ENCODE measurements at places on chromosomes 16 and 17.
A peak's percentile ranks its signal among the peaks of the same experiment; 100 is the strongest.

DNA sequence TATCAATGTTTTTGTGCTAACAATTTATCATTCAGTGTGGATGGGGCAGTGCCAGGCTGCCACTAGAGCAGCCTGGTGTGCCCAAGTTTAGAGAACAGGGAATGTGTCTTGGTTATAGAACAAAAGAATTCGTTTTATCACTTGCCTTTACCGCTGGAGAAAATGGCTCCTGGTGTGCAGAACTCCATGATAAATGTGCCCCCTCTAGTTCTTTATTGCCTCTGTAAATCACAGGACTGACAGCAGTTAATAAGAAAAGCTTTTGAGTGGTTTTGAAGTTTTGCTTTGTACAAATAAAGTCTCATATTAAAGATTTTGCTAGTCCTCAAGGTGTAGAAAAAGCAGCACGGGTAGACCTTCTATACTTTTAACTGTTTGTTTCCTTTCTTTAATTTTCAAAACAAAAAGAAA lies 28.2 kb upstream of the PSMD7 start:
- DNase-seq = peak; percentile 5

- DNase-seq = no peak
These were observed 218.5 kb upstream of the GSE1 start for GRCh38 chr16:85394456-85395206.

DNA sequence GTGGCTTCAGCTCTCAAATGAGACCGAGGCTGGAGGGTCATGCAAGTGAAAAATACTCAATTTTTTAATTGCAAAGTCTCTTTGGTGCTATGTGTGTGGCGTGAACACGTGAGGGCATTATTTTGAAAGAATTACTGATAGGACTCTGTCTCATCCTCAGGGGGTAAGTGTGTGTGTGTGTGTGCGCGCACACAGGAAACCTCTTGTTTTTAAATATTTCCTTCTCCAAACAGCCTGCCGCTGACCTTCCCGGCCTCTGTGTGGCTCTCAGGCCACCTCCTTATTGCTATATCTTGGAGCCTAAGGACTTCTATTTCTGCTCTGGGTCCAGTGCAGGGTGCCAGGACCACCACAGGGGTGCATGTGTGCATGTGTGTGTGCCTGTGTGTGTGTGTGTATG lies 99.7 kb downstream of the CMIP start:
- no peak for DNase-seq

DNA sequence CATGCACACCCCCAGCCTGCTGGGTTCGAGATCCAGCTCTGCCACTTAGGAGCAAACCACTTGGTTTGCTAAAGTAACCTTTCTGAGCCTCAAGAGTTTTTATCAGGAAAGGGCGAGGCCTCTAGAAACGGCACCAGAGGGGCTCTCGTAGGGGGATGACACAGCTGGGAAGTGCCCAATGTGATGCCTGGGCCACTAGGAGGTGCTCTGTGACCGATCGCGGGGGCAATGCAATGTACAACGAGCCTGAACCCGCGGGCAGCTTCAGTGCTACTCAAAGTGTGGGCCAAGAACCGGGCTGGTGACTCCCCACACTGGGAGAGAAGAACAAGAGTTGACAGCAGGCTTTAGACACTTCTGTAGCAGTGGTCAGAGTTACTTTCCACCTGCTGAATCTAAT lies 9.4 kb downstream of the C16orf89 start:
- peak; percentile 26 for DNase-seq

GRCh38 chr16:50496990-50497389 lies 51.2 kb upstream of the NKD1 start:
- DNase-seq = no peak

DNA sequence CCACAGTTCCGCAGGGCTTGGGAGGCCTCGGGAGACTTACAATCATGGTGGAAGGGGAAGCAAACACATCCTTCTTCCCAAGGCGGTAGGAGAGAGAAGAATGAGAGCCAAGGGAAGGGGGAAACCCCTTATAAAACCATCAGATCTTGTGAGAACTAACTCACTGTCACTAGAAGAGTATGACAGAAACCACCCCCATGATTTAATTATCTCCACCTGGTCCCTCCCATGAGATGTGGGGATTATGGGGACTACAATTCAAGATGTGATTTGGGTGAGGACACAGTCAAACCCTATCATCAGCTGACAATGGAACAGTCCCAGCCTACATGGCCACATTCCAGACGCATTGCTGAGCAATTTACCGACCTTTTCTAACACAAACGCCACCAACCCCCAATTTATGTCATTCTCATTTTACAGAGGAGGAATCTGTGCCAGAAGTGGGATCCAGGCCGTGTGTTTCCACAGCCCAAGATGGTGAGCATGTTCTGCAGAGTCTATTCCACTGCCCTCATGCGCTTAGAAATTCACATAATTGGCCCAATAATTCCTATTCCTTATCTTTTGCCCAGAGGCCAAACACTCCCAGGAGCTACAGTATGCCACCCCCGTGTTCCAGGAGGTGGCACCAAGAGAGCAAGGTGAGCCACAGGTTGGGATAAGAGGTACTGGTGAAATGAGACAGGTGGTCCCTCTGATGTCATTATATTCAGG lies 17.3 kb downstream of the MILR1 start:
- DNase-seq = no peak

DNA sequence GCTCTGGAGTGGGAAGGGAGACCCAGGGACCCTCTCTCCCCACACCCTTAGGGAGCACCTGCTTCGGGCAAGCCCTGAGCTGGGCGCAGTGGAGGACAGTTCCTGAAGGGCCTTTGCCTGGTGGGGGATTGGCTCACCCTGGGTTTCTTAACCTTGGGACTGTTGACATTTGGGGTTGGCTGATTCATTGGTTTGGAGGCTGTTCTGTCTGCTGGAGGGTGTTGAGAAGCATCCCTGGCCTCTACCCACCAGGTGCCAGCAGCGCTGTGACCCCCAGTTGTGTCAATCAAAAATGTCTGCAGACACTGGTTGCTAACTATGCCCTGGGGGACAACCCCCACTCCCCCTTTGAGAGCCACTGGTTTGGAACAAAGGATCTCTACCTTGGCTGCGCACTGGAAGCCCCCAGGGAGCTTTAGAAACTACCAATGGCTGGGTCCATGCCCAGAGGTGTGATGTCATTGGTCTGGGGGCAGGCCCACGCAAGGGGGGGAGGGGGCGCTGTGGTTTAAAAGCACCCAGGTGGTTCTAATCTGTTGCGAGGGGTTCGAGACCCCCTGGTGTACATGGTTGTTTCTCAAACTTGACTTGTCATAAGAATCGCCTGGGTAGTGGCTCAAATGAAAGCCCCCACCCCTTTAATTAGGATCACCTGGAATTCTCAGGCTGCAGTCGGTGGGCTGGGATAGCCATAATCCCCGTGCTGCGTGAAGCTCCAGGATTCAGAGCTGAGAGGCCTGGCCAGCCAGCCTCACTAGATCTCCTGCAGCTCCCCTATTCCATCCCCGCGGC lies 151.9 kb upstream of the GSE1 start:
- no peak for DNase-seq

- peak; percentile 42 for DNase-seq
These were observed 1.1 kb downstream of the CD79B start for GRCh38 chr17:63930951-63931575.

GRCh38 chr17:14211801-14212200 lies 24.9 kb downstream of the CDRT15 start:
- peak; percentile 38 for DNase-seq

DNA sequence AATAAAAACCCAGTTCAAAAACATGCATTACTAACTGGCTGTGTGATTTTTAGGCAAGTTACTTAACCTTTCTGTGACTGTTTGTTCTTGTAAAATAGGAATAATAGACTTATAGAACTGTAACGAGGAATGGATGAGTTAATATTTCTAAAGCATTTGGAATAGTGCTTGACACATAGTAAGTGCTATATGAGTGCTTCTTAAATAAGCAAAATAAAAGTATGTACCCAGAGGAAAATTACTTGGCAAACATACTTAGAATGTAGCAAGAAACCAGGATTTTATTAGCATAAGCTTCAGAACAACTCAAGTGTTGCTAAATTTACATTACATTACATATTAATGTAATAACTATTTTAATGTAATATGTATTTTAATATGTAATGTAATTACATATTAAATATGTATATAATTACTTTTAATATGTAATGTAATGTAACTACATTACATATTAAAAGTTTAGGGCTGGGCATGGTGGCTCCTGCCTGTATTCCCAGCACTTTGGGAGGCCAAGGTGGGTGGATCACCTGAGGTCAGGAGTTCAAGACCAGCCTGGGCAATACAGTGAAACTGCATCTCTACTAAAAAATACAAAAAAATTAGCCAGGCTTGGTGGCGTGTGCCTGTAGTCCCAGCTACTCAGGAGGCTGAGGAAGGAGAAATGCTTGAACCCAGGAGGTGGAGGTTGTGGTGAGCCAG lies 14.2 kb downstream of the NFAT5 start:
- no peak for DNase-seq

DNA sequence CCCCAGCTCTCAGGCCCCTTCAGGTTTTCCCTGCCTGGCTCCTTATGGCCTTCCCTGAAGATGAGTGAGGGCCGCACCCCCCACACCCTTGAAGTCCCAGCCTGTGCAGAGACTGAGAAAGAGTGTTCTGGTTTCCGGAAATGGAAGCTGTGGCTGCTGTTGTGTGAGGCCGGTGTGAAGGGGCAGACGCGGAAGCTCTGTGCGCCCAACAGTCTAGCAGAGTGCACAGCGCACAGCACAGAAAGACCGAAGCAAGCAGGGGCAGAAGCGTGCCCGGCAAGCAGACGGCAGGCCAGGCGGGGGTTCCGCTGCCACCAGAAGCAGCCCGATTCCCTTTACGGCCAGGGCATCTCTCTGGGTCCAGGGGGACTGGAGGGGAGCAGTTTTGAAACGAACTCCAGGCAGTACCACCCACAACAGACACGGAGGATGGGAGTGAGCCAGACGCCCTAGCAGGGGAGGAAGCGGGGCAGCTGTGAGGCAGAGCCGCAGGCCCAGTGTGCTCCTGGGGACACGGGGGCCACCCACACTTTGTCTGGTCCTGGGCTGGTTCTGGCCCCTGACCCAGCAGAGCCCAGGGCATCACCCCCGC lies 16.7 kb downstream of the TPSG1 start:
- DNase-seq = no peak

DNA sequence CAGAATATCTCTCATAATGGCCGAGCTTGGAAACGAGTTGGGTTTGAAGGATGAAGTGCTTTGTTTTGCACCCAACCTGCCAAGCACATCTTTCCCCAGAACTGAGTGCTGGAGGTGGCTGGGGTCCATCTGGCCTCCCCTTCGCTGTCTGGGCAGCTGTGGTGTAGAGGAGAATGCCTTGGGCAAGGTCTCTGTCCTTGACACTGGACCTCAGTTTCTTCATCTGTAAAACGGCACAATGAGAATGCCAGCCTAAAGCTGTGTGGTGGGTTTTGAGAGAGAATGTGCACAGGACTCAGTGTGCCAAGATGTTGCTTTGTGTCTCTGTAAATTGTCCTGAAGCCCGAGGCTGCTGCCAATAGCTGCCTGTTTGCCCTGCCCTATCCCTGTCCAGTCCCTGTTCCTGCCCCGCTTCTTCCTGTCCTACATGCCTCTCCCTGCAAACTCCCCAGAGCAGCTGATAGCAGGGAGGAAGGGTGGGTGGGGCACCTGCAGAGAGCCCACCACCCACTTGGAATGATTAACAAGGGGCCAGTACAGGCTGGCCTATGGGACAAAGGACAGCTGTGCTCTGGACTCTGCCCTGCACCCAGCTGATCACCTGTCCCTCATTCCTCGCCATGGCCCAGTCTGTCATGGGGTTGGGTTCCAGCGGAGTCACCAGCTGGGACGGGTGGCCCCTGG lies 15.3 kb downstream of the LASP1 start:
- peak; percentile 91 for DNase-seq

DNA sequence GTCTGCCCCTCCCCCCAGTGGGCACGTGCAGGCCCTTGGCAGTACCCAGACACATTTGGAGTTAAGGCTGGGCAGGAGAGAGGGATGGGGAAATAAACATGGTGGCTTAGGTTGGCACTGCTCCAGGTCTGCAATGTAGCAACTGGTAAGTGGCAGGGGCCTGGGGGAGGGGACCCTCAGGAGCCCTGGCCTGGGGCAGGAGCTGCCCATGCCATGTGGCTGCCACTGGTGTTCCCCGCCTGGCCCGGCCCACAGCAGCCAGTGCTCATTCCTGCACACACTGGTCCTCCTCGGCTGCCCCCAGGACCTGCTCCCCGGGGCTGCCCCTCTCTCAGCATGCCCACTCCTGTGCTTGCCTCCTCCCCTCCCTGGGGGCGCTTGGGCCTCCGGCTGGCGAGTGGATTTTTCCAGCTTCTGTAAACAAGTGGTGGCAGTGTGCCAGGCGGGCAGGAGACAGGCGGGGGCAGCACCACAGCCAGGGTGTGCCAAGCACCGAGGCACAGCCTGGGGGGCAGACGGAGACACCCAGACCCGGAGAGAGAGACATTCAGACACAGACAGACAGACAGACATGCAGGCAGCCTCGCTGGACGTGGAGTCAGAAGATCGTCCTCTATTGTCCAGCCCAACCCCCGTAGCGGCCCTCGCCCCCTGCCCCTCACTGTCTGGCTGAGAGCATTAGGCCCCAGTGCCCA lies 9.4 kb downstream of the THRA start:
- DNase-seq = peak; percentile 80

DNA sequence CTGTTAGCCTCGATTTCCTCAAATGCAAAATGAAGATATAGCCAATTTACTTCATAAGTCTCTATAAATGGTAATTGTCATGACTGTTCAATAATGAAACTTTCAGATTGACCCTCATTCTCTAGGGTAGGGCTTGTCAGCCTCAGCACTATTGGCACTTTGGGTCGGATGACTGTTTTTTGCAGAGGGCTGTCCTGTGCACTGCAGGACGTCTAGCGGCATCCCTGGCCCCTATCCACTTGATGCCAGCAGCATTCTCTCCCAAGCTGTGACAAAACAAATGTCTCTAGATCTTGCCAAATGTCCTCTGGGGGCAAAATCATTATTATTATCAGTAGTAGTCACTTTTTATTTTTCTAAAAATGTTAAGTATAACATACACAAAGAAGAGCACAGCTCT lies 24.6 kb downstream of the CDH11 start:
- no peak for DNase-seq

- DNase-seq = peak; percentile 89
These were observed at the start of gene CHD9 for GRCh38 chr16:53054670-53055485. TSS of gene CHD9 (plus strand) at chr16:53054991. CDS start at chr16:53156090, 101,099 bp downstream.

DNA sequence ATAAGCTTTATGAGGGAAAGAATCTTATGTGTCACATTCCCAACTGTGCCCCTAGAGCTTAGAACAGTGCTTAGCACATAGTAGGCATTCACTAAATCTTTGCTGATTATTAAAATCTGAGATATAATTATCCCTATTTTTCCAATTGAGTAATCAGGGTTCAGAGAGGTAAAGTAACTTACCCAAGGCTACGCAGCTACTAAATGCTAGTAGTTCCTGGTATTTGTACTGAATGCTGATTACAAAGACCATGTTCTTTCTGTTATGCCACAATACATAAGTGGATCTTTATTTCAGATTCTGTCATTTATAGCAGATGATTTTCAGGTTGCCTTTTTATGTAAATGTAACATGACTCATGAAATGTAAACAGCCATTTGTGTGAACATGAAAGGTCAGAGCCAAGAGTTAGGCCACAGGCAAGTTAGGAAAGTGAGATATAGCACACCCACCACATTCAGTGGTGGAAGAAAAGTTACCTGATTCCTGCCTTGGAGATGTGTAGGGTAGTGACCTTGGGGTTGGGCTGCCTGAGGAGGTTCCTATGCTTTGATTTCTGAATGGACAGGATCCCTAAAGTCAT lies 77.2 kb downstream of the FTO start:
- no peak for DNase-seq
